ENCODE measurements at places on chromosomes 1 and 21. TPM values are rescaled to one million over a fixed set of nuclear protein-coding genes. Genes with fewer than 3 reads are reported as not detected.

- H3K36me3 ChIP-seq, result no peaks in the 10 kb centered on the region
- peak overlapping the region; percentile 65 for H3K27ac ChIP-seq
- H3K27me3 ChIP-seq, result no peaks in the 10 kb centered on the region
- H3K4me1 ChIP-seq, result peaks cover 30% of the 10 kb centered on the region
Measured at GRCh38 chr1:59678040-59678439, 136.7 kb upstream of the HOOK1 start.

GRCh38 chr21:45320261-45321025 lies 32.7 kb upstream of the POFUT2 start:
- no peaks in the 10 kb centered on the region for H3K36me3 ChIP-seq
- H3K27ac ChIP-seq, result peak overlapping the region; percentile 90
- H3K4me3 ChIP-seq, result no peak overlapping the region
- no peaks in the 10 kb centered on the region for H3K27me3 ChIP-seq
- DNase-seq, result no peak

GRCh38 chr1:26027716-26028489 lies 6.3 kb downstream of the EXTL1 start:
- H3K4me3 ChIP-seq, result no peak overlapping the region
- no peak overlapping the region for H3K27ac ChIP-seq
- no peaks in the 10 kb centered on the region for H3K4me1 ChIP-seq
- DNase-seq, result no peak

GRCh38 chr1:165773324-165773965 lies 4.8 kb upstream of the TMCO1 start:
- H3K4me3 ChIP-seq, result no peak overlapping the region
- DNase-seq, result peak; percentile 46
- no peaks in the 10 kb centered on the region for H3K27me3 ChIP-seq
- no peak overlapping the region for H3K27ac ChIP-seq
- peaks cover 13% of the 10 kb centered on the region for H3K4me1 ChIP-seq
- peaks cover 3% of the 10 kb centered on the region for H3K36me3 ChIP-seq

GRCh38 chr1:48005253-48006117 lies 8.3 kb upstream of the TRABD2B start:
- no peaks in the 10 kb centered on the region for H3K4me1 ChIP-seq
- no peak overlapping the region for H3K27ac ChIP-seq
- no peak overlapping the region for H3K4me3 ChIP-seq
- DNase-seq, result no peak

GRCh38 chr1:28439320-28439719 lies 66.5 kb upstream of the RCC1 start:
- peak; percentile 38 for DNase-seq
- no peaks in the 10 kb centered on the region for H3K27me3 ChIP-seq

DNA sequence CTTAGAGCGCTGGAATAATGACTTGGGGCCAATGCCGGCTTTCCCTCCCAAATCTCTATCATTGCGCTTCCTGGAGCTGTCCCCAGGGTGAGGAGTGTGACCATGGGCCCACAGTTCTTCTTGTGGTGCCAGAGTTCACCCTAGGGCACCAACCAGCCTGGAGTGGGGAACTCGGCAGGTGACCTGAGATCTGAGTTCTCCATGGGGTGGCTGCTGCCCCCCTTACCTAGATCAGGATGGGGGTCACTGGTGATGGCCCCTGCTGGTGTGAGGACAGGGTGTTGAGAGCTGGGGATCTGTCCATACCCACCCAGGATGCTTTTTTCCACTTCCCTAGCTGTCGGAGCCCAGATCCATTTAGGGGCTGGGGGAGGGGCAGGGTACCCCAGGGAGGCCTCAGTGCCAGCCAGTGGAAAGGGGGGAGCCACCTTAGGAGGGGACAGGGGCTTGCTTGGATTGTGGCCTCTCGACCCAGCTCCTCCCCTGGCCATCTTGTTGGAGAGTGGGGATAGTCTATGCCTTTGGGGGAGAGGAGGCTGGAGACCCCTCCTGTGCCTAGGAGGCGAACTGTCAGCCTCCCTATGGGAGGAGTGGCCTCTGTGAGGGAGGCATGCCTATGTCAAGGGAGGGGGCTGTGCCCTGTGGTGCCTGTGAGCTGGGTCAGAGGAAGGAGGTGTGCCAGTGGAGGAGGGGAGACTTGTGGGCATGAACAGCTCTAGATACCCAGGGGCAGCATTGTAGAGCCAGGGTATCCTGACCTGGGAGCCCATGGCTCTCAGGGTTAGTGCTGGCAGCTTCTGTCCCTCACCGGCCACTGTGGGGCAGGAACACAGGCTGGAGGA lies 1.7 kb downstream of the FOXO6 start:
- H3K36me3 ChIP-seq, result no peaks in the 10 kb centered on the region
- H3K27me3 ChIP-seq, result peaks cover 34% of the 10 kb centered on the region
- H3K4me1 ChIP-seq, result peaks cover 3% of the 10 kb centered on the region
- no peak for DNase-seq

GRCh38 chr1:43344267-43344850 lies 6.7 kb downstream of the MPL start:
- DNase-seq, result peak; percentile 60
- H3K4me1 ChIP-seq, result no peaks in the 10 kb centered on the region
- H3K36me3 ChIP-seq, result no peaks in the 10 kb centered on the region
- H3K27ac ChIP-seq, result no peak overlapping the region
- H3K4me3 ChIP-seq, result no peak overlapping the region
- peaks cover 2% of the 10 kb centered on the region for H3K27me3 ChIP-seq

DNA sequence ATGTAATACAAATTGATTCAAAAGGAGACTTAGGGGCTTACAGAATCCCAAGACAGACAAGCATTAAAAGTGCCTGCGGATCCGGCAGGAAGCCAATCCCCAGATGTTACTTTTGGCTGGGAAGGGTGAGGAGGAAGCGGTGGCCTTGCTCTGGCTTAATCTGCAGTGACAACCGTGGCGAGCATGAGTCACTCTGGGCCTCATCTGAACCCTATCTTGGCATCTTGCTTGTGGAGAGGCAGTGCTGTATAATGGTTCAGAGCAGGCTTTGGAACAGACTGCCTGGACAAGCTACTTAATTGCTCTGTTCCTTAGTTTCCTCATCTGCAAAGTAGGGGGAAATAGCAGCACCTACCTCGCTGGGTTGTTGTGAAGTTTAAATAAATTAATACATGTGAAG lies 74.1 kb downstream of the XCL2 start:
- H3K27me3 ChIP-seq, result no peaks in the 10 kb centered on the region
- no peak overlapping the region for H3K4me3 ChIP-seq
- H3K27ac ChIP-seq, result no peak overlapping the region

KRTAP13-2 gene
- not detected for polyA plus RNA-seq

MR1 gene
- polyA plus RNA-seq, result 2.5 TPM

TDRD5 gene
- polyA plus RNA-seq, result not detected

PTPN7 gene
- 2.4 TPM for polyA plus RNA-seq

SAMD11 gene
- 0.08 TPM for polyA plus RNA-seq

Measured in endothelial cell of umbilical vein (primary cell).